ENCODE measurements at places on chromosomes 13 and 19.
A peak's percentile ranks its signal among the peaks of the same experiment; 100 is the strongest.

GRCh38 chr13:29956853-29957252, 106.4 kb upstream of the UBL3 start:
- no peak for DNase-seq

GRCh38 chr13:111409413-111409812, 89.0 kb downstream of the TEX29 start:
- DNase-seq, result no peak

GRCh38 chr19:23460656-23461055, 65.4 kb upstream of the ZNF91 start:
- no peak for DNase-seq

- DNase-seq, result no peak
Observed at GRCh38 chr13:32659736-32660135, 73.5 kb downstream of the PDS5B start.

DNA sequence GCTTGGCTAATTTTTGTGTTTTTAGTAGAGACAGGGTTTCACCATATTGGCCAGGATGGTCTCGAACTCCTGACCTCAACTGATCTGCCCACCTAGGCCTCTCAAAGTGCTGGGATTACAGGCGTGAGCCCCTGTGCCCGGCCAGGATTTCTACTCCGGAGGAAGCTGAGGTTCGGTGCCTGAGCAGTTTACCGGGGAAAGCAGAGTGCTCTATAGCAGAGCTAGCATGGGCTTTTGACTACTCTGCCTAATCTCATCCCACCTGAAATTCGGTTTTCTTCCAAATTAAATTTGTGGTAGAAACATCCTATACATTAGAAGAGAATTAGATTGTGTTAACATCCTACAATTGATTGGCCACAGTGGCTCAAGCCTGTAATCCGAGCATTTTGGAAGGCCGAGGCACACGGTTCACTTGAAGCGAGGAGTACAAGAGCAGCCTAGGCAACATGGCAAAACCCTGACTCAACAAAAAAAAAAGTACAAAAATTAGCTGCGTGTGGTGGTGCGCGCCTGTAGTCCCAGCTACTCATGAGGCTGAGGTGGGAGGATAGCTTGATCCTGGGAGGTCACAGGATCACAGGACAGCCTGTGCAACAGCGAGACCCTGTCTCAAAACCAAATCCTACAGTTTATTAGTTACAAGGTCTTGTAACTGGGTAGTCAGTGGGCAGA, 1.6 kb downstream of the RPL13A start:
- no peak for DNase-seq

DNA sequence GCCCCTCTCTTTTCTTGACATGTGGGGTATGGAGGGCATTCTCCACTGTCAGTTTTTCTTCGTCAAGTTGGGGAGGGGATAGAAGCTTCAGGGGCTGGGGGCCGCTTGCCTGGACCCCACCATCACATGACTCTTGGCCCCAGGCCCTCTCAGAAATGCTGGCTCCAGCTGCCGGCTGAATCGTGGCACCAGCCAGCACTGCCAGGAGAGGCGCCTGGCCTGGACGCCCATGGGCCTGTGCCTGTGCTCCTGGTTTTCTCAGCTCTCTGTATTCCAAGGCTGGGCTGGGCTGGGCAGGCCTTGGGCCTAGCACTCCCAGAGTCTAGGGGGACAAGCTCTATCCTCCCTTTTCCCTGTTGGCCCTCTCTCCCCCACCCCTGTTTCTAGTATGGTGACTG, 38.6 kb downstream of the LYL1 start:
- DNase-seq, result no peak

DNA sequence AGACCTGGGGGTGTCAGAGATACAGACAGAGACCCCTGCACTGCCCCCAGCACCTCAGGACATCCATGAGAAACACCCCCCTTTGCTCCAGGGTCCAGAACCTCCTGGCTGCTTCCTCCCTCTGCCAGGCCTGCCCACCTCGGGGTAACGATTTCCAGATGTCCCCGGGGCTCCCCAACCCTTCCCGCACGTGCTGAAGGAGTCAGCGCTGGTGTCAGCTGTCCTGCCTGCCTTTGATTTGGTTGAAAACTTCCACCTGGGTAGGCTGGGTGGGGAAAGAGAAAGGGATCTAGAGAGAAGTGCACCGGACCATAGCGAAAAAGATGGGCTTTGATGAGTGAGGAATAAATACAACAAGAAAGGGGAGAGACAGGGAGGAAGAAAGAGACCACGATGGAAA, 1.5 kb upstream of the CGB7 start:
- no peak for DNase-seq

DNA sequence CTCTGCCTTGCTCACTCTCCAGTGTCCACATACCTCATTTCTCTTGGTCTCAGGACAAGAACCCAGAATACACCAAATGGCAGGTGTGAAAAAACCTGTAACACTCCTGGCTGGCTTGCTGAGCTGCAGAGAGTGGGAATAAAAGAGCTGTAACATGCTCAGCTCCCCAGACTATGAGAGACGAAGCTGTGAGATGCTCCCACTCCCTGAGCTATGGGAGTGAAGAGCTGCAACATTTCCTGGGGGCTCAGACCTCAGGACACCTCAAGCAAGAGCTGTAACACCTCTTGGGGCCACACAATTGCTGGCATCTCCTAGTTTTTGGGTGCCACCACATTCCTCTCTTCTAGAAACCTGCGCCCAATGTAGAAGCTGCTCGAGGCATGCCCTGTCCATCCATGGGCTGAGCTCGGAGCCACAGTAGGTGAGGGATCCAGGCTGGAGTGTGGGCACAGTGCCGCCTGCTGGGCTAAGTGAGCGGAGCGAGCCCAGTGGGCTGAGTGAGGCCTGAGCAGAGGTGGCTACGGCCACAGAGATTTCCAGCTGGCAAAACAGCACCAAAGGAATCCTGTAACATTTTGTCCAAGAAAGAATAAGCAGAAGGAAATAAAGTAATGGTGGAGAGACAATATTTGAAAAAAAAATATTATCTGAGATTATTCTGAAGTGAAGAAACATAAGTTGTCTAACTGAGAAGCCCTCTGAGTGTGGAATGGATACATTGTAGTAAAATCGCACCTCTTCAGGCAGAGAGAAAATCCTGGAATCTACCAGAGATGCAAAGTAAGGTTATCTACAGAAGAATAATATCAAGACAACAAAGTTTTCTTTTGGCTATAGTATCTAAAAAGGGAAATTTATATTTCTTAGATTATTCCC, 186.2 kb upstream of the PCDH9 start:
- DNase-seq, result peak; percentile 8

- no peak for DNase-seq
Observed at GRCh38 chr13:52743569-52743968, 3.9 kb upstream of the CNMD start.

DNA sequence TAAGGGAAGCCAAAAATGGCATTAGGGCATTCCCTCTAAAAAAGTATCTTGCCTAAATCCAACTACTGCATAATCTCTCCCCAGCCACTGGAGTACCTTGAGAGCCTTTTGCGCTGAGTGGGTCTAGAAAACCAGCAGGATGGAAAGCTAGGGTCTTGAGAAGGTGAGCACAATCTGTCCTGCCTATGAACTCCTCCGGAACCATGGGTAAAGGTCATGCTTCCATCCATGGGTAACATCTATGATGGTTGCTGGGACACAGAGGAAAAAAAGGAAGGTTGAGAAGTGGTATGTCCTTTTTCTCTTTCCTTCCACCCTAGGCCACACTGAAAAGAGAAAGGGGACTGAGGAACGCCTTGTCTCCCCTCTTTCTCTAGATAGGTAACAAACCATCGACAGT, 52.4 kb downstream of the ZNF676 start:
- DNase-seq, result no peak

- no peak for DNase-seq
Observed at GRCh38 chr13:112074139-112074865, 7.4 kb downstream of the SOX1 start.

GRCh38 chr19:7528522-7529245, 6.3 kb downstream of the MCOLN1 start:
- DNase-seq, result no peak

DNA sequence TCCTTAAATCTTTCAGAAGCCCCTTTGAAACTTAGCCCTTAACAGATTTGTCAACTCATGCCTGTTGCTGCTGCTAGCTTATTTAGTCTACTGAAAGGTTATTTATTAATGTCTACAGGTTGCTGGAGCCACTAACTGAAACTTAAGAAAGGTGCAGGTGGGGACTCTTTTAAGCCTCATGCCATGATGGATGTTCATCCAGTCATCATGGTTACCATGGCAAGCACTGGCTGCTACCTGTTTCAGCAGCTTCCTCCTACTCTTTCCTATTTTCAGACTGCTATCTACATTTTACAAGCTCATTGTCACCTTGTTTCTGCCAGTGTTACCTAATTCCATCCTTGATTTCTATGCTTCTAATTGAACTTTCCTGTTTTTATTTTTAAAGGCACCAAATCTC, 27.1 kb downstream of the DGKH start:
- no peak for DNase-seq

GRCh38 chr19:33290082-33290815, 12.1 kb downstream of the CEBPA start:
- no peak for DNase-seq

DNA sequence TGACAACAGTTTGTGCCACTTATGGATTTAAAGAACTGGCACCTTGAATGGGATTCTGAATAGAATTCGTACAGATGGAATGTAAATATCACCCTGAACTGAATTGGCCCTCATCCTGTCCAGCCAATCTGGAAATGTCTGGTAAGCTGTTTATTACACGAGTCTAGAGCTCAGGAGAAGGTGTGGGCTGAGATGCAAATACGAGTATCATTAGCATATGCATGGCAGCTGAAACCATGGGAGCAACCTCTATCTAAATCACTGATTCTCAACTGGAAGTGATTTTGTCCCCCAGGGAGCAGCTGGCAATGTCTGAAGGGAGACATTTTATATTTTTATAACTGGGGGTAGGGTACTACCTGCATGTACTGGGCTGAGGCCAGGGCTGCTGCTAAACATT, 15.6 kb upstream of the VWA8 start:
- no peak for DNase-seq
